Thyroid gland (tissue), 4 donors: ENCODE measurements at places on chromosomes 2 and 18. TPM values are rescaled to one million over a fixed set of nuclear protein-coding genes. Genes with fewer than 3 reads are reported as not detected.

The FOXD4L1 gene
- total RNA-seq, result not detected

DNA sequence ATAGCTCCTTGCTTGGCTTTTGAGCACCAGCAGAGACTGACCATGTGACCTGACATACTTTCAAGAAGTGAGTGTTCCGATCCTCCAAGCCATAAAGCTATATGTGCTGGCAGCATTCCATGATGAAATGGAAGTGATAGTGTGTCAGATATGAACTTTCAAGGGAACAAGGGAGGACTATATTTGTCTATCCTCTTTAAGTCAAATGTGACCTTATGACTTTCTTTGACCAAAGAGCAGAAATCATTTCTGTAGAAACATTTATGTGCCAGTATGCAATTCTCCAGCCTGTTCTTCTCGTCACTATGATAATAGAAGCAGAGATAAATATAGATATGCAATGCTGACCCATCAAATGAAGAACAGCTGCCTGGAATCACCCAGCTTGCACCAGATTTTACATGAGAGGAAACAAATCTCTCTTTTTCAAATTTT, 14.4 kb downstream of the HYCC2 start:
- no peak for DNase-seq

DNA sequence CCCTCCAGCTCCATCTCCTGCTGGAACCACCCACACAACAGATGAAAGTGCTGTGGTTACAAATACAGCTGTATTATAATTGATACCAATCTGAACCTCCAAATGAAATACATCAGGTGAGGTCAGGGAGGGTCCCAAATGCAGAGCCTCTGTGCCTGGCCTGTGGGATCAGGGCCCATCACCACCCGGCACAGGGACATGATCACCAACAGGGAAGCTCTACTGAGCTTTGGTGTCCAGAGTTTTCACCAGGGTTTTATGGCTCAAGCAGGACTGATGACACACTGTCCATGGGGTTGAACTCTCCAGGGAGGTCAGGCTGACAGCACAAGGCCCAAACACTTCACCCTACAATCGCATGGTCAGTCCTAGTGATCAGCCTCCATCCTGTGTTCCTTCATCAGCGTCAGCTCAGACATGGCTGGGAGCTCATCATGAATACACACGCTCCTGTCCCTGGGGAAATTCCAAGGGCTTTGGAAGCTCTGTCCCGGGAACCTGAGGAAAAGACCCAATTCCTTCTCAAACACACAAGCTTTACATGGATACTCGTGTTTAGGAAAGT, 3.9 kb upstream of the PXDN start:
- DNase-seq, result no peak

DNA sequence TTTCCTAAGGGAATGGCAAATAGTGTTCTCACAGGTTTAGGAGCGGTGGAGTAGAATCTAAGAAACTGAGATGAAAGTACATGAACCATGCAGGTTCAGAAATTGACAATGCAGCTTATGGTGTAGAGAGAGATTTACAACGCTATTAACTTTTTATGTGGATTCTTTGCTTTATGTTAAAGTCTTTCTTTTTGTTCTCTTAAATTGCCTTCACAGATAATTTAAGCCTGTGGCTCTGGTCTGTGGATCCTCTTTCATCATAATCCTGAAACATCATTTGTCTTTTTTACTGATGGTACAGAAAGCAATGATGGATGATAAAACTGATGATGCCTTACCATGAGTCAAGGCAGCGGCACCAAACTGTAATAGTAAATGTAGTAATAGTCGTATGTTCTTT, 30.3 kb downstream of the SOCS6 start:
- no peak for DNase-seq

DNA sequence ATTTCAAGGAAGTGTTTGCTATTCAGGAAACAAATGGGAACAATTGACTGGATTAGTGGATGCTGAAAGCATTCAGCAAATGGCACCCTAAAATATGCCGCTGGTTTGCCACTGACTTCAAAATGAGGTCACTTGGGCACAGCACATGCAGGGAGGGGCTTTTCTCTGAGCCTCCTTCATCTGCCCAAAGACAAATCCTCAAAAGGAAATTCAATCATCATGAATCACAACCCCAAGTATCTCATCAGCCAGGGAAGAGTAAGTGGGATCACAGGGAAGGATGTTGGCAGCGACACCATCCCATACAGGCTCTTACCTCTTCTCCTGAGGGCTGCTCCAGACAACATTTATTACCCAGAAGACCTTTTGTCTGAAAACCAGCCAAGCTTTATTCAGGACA, 14.4 kb upstream of the SP140L start:
- DNase-seq, result no peak

The ANKRD30BL gene
- 0.67 TPM for total RNA-seq
